ENCODE measurements at places on chromosomes 16 and 17.

- DNase-seq = peak; percentile 96
Observed at GRCh38 chr16:87853411-87854052, 15.8 kb downstream of the SLC7A5 start.

DNA sequence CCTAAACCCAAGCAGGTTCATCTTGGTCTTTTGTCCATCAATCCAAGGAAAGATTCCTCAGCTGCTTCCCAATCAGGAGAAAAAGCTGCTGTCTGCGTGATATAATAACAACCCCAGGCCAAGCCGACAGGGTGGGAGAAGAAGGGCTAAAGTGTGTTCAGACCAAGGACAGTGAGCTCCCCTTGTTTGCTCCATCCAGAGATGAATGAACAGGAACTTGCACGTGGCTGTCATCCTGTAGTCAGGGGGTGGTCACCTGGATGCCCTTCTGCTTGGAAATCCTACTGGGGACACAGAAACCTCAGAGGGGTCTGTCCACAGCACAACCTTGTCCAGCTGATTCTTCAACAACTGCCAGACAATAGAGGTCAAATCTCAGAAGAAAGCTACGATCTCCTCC lies 414.5 kb downstream of the SOX9 start:
- DNase-seq = no peak

- DNase-seq = no peak
Observed at GRCh38 chr17:75344666-75345065, 55.4 kb upstream of the SLC25A19 start.

DNA sequence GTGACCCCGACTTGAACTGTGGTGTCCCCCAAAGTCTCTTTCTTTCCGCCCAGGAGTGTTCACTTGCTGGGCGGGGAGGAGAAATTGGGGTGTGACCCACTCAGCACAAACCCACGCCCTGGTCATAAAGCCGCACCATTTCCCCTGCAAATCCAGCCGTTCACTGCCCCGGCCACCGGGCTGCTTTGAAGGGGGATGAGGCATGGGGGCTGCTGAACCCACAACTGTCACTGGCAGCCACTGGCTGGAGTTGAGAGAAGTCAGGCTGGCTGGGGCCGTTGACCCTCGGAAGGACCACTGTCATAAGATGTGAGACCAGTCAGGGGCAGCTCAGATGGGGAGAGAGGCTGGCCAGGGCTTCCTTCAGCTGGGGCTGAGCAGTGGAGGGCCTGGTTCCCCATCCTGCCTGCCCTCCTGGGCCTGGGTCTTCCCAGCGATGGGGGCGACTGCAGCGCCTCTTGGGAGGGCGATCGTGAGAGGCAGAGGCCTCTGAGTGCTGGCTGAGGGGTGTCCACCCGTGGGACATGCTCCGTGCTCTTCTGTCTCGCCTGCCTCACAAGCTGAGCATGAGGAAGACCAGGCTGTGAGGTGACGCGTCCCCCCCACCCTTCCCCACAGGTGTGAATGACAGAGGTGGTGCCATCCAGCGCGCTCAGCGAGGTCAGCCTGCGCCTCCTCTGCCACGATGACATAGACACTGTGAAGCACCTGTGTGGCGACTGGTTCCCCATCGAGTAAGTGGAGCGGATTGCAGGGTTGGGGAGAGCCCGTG lies 19.5 kb downstream of the C16orf90 start:
- DNase-seq = no peak

- DNase-seq = no peak
Observed at GRCh38 chr16:88991813-88992350, 14.9 kb upstream of the CBFA2T3 start.

DNA sequence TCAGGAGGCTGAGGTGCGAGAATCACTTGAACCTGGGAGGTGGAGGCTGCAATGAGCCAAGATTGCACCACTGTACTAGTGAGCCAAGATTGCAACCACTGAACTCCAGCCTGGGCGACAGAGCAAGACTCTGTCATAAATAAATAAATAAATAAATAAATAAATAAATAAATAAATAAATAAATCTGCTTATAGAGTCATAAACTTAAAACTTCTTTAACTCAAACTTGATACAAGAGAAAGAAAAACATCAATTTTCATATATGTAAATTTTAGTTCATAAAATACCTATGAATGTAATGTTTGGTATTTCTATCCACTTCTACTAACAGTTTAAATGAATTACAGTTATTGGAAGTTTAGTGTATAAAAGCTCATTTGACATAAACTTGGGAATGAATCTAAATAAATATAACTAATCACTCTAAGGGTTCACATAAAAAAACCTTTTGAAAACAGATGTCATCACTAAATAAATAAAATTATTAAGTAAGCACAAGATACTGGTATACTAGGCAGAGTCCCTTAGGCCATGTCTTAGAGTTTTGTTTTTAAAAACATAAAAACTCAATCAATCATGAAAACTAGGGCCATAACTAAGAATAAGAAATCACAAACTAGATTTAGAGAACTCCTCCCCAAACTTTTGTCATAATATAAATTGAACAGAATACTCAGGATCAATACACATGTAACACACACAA lies 54.1 kb downstream of the SMURF2 start:
- DNase-seq = no peak

- DNase-seq = no peak
Observed at GRCh38 chr16:50498431-50499155, 49.6 kb upstream of the NKD1 start.

DNA sequence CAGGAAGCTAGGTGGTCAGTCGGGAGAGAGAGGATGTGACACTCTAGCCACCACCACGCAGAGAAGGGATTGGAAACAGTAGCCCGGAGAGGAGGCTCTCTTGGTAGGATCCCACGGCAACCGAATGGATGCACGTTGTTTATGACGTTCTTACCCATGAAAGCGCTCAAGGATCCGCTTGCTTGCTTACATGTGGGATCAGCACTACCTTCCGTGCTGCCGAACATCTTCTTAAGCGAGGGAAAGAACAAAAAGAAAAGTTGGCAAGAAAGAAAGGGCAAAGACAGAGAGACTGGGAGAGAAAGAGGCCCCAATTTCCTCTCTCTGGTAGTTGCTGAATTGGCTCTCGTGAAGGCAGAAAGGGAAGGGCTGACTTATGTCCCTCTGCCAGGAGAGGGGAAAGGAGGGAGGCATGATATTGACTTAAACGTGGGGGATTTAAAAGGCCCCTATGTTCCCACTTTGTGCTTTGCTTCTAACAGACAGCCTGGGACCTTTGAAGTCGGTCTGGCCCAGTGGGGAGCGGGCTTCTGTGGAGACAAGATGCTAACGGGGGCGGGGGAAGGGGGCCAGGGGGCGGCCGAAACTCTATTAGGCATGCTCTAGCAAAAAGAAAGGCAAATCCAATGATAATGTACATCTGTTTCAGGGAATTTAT lies 35.4 kb downstream of the SNX20 start:
- no peak for DNase-seq
